Skin of body (tissue), 3 donors: ENCODE measurements at places on chromosomes 4 and X. TPM values are rescaled to one million over a fixed set of nuclear protein-coding genes. Genes with fewer than 3 reads are reported as not detected.

- DNase-seq: no peak
Observed at GRCh38 chr4:19531906-19532848, 719.5 kb upstream of the SLIT2 start.

DNA sequence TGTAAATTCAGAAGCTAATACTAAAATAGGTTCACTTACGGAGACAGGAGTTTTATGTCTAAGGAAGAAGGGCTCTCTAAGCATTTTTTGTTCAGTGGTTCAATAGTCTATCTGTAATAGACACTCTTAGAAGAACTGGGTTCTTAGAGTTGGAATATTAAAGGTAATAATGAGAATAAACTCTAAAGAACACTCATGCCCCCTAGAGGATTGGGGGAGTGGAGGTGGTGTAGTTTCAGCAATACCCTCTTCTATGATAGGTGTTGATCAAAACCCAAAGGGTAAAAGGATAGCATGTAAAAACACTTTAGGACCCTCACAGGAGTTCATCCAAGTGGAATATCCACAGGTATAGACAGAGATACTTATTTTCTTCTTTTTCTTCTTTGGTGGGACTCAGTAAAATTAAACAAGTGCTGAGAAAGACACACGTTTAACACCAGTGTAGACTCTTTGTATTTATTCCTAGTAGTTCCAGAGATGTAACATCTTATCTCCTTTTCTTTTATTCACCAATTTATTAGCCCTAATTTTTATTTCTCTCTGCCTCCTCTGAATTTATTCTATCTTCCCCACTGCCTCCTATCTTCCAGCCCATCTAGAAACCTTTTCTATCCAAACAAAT lies 25.7 kb upstream of the MND1 start:
- DNase-seq: peak; percentile 20

DNA sequence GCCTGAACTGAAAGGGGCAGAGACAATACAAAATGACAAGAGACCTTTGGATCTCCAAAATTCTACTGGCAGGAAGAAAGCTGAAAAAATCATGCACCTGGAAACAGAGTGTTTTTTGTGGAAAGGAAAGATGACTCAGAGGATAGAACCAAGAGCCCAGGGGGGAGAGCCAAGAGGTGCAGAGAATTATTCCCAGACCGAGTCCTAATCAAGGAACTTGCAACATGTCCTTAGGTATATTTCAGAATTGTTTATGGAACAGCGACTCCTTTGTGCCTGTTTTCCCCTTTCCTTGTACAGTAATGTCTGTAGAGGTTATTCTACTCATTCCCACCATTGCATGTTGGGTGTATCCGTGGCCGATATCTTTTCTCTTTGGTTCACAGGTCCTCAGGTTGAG lies 71.7 kb downstream of the YIPF6 start:
- DNase-seq: no peak

- DNase-seq: no peak
Observed at GRCh38 chr4:4421356-4421755, 34.5 kb downstream of the NSG1 start.

DNA sequence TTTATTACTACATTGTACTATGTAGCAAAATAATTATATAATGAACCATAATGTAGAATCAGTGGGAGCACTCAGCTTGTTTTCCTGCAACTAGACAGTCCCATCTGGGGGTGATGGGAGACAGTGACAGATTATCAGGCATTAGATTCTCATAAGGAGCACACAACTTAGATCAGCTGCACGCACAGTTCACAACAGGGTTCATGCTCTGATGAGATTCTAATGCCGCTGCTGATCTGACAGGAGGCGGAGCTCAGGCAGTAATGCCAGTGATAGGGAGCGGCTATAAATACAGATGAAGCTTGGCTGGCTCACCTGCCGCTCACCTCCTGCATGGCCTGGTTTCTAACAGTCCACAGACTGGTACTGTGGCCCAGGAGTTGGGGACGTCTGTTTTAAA lies 199.2 kb downstream of the MAB21L2 start:
- no peak for DNase-seq

DNA sequence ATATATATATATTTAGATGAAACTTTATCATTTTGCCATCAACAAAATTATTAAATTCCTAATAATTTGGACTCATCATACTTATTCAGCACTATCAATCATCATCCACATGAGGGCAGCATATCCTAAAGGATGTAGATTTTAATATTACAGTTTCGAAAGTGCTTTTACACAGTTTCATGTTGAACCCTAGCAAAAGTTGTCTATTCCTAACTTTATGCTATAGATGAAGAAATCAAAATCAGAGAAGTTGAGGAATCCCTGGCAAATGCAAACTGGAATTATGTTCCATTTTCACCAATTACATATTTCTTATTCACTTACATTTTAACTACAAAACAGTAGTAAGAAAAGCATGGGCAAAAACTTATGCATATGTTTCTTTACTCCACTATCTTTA lies 36.6 kb upstream of the UGT2A1 start:
- peak; percentile 45 for DNase-seq

GRCh38 chr4:124591637-124592036 lies 120.9 kb downstream of the ANKRD50 start:
- no peak for DNase-seq

GRCh38 chr4:113181289-113182007 lies 132.0 kb downstream of the ANK2 start:
- DNase-seq: no peak

DNA sequence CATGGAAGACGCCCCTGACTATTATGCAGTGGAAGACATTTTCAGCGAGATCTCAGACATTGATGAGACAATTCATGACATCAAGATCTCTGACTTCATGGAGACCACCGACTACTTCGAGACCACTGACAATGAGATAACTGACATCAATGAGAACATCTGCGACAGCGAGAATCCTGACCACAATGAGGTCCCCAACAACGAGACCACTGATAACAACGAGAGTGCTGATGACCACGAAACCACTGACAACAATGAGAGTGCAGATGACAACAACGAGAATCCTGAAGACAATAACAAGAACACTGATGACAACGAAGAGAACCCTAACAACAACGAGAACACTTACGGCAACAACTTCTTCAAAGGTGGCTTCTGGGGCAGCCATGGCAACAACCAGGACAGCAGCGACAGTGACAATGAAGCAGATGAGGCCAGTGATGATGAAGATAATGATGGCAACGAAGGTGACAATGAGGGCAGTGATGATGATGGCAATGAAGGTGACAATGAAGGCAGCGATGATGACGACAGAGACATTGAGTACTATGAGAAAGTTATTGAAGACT lies 3.6 kb downstream of the TSPYL2 start:
- no peak for DNase-seq

- DNase-seq: no peak
Observed at GRCh38 chr4:7620814-7621176, 186.1 kb upstream of the PSAPL1 start.

- DNase-seq: no peak
Observed at GRCh38 chrX:135425026-135425965, 3.6 kb downstream of the SMIM10L2A start.

DNA sequence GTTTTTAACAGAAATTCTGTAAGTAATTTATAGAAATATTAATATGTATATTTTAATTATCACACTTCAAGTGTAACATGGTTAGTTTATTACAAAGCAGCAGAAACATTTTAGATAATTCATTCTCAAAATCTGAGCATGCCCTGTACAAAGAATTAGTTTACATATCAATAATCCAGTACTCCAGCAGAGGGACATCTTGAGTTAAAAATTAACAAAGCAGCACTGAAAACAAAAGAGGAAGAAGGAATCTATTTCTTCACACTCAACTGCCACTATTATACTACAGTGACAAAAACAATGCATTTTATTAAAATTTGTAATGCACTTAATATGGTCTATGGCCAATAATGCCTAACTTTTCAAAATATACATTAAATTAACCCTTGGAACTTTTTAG lies 179.1 kb upstream of the KLHL4 start:
- DNase-seq: no peak

DNA sequence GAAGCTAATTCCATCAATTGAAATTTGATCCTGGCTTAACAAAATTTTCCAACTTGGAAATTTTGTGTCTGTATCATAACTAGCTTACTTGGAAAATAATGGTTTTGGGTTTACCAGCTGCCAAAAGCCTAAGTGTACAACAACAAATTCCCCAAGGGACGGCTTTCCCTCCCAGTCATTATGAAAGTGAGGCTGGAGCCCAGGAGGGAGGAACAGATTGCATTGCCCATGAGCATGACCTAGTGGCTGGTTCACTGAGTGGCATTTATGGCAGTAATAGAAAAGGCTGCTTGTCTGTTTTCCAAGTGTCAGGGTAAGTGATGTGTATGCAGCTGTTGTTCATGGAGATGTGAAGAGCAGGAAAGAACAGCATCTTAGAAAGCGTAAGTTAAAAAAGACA lies 70.8 kb upstream of the HHIP start:
- DNase-seq: no peak

DNA sequence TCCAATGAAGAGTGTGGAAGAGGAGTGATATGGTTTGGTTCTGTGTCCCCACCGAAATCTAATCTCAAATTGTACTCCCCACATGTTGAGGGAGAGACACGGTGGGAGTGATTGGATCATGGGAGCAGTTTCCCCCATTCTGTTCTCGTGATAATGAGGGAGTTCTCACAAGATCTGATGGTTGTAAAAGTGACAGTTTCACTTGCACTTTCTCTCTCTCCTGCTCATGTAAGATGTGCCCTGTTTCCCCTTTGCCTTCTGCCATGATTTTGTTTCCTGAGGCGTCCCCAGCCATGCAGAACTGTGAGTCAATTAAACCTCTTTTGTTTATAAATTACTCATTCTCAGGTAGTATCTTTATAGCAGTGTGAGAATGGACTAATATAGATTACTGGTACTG lies 39.6 kb downstream of the FAM47C start:
- DNase-seq: no peak

- DNase-seq: no peak
Observed at GRCh38 chrX:31128855-31129254, 57.0 kb upstream of the FTHL17 start.

DNA sequence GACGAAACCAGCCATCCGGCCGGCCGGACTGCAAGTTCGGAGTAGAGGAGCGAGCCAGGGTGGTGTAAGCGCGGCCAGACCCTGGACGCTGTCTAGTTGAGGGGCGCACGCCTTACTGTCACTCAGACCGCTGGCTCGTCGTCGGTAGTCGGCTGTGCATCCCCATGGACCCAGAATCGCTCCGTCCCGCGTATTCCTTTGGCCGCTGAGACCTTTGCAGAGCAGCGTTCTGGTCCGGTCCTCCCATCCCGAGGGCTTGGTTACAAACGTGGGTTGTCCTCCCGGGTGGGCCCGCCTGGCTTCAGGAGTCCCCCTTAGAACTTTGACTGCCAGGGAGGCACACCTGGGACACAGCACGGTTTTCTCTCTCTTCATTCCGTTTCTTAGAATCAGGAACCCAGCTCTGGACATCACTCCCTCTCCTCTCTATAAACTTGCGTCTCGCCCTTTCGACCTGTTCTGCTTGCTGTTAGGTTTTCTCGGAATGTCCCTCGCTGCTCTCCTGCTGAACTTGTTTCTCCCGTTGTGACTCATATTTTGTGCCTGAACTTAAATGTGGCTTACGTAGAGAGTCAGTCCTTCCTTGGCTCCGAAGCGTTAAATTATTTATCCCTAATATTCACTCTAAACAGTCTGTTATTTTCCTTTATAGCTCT lies 672 bp downstream of the PGM2 start:
- DNase-seq: no peak

GRCh38 chr4:51878431-51878830 lies 35.5 kb downstream of the DCUN1D4 start:
- no peak for DNase-seq

- DNase-seq: no peak
Observed at GRCh38 chrX:103373581-103373980, 2.8 kb upstream of the BEX3 start.

DNA sequence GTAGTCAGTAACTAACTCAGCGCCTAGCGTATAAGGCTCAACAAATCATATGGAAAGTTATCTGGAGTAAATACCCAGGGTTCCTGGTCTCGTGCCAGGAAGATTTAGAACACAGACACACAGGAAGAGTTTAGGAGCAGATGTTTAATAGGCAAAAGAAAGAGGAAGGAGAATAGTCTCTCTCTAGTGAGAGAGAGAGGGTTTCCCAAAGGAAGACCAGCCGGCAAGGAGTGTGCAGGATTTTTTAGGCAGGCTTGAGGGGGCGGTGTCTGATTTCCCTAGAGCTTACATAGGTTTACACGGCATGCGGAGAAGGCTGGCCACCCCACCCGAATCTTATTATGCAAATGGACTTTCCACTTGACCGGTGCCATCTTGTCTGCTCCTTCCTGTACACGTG lies 284.0 kb upstream of the FRG1 start:
- peak; percentile 20 for DNase-seq

- DNase-seq: no peak
Observed at GRCh38 chr4:29002151-29002550, 1718.0 kb upstream of the PCDH7 start.

DNA sequence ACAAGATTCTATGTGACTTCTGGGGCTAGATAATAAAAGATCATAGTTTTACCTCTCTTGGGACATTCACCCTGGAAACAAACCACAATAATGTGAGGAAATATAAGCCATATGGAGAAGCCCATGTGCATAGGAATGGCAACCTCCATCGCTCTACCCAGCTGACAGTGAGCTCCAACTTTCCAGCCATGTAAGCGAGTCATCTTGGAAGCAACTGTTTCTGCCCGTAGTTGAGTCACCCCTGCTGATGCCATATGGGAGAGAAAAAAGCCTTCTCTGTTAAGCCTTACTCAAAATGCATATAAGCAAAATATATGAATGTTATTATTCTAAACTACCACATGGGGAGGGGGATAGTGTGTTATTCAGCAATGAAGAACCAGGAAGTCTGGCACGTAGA lies 31.4 kb upstream of the RELL1 start:
- DNase-seq: peak; percentile 82

DNA sequence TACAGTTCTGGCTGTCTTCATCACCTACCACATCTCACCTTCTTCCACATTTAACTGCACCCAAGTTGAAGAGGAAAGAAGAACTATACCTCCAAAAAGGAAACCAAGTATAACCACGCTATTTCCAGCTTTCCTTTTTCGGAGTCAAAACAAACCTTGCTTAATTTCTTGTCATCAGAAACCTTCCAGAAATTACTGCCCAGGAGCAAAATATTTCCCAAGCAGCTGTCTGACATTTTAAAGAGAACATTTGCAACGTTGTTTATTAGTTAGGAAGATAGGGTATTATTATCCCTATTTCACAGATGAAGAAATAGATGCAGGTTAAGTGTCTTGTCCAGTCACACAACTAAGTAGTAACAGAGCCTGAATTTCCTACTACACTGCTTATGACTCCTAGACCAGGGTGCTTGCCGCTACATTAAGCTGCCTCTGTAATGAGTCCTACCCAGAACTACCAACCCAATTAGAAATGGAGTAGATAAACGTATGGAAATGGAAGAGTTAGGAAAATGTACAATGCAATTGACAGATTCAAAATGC lies 2.2 kb upstream of the ACSL4 start:
- no peak for DNase-seq

FAM193A gene
- 19.3 TPM for total RNA-seq

RTL3 gene
- total RNA-seq: 0.59 TPM

KLF8 gene
- 10.4 TPM for total RNA-seq

CPXCR1 gene
- not detected for total RNA-seq

PCDH18 gene
- total RNA-seq: 118 TPM

GAGE12F gene
- not detected for total RNA-seq

SUPT20HL2 gene
- not detected for total RNA-seq

ADGRG2 gene
- total RNA-seq: 2.4 TPM

BST1 gene
- total RNA-seq: 6.8 TPM

MAGEA2 gene
- total RNA-seq: not detected
